ENCODE measurements at places on chromosomes 16 and 17. TPM values are rescaled to one million over a fixed set of nuclear protein-coding genes. Genes with fewer than 3 reads are reported as not detected.
A peak's percentile ranks its signal among the peaks of the same experiment; 100 is the strongest.

- no peak overlapping the region for H3K27ac ChIP-seq
- H3K27me3 ChIP-seq = no peaks in the 10 kb centered on the region
- no peak for DNase-seq
- H3K4me3 ChIP-seq = peak overlapping the region; percentile 63
- peaks cover 18% of the 10 kb centered on the region for H3K4me1 ChIP-seq
- H3K36me3 ChIP-seq = no peaks in the 10 kb centered on the region
Measured at GRCh38 chr17:75514299-75514918, 928 bp downstream of the CASKIN2 start.

DNA sequence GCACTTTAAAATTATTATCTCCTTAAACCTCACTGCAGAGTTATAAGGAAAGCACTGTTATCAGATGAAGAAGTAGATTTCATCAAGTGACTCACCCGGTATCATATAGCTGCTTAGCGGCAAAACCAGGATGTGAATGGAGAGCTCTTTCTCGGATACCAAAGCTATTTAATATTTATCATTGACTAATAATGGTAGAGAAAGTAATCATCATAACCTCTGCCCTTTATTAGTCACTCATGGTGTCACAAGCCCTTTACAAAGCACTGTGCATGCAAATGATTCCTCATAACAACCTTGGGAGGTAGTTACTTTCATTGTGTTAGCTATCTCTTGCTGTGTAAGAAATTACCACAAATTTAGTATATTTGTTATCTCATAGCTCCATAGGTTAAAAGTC lies 592.9 kb downstream of the MAF start:
- H3K27ac ChIP-seq = peak overlapping the region; percentile 80
- H3K4me3 ChIP-seq = peak overlapping the region; percentile 68
- DNase-seq = peak; percentile 17
- peaks cover 4% of the 10 kb centered on the region for H3K36me3 ChIP-seq

- no peak overlapping the region for H3K27ac ChIP-seq
- no peak for DNase-seq
- H3K27me3 ChIP-seq = peaks cover 5% of the 10 kb centered on the region
- peaks cover 4% of the 10 kb centered on the region for H3K36me3 ChIP-seq
- peak overlapping the region; percentile 42 for H3K4me3 ChIP-seq
Measured at GRCh38 chr16:85897382-85897781, 1.6 kb upstream of the IRF8 start.

DNA sequence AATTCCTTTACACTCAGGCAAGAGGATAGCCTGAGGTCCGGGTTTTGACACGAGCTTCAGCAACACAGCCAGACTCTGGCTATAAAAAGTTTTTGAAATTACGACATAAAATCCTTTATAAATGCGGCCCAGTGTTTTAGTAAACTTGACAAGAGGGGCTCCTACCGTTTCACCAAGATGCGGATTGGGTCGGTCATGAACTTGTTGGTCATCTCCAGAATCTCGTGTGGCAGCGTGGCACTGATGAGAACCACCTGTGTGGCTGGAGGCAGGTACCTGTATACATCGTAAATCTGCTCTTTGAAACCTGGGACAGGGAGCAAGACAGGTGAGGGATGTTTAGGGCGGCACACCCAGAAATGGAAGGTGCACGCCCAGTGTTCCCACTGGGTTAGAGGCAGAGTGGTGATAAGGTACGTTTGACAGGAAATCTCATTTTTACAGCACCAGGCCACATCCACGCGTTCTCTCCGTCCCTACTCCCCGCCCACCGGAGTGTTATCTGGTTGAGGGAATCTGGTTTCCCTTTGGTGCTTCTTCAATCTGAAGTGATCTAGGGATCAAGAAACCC lies 8.0 kb downstream of the EIF4A3 start:
- no peak overlapping the region for H3K4me3 ChIP-seq
- H3K4me1 ChIP-seq = no peaks in the 10 kb centered on the region
- peaks cover 23% of the 10 kb centered on the region for H3K36me3 ChIP-seq
- H3K27me3 ChIP-seq = no peaks in the 10 kb centered on the region
- DNase-seq = no peak

DNA sequence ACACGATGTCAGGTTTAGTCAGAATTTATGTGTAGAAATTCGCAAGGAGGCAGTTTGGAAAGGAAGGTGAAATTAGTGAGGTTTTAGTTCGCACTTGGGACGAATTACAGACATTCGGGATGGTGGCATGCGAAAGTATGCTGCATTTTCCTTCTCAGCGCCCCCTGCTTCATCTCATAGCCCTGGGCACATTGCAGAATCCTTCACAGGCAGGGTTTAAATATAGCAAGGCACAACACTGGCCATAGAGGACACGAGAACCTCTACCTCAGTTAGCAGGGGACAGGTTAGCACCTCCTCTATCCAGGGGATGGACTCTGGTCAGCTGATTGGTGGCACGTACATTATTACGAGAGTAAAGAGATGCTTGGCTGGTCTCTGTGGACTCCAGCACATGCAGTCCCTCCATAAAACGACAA lies 47.5 kb downstream of the MAP2K6 start:
- no peak overlapping the region for H3K27ac ChIP-seq
- H3K4me3 ChIP-seq = no peak overlapping the region
- H3K36me3 ChIP-seq = no peaks in the 10 kb centered on the region
- H3K4me1 ChIP-seq = peaks cover 22% of the 10 kb centered on the region
- DNase-seq = no peak

The TRIM72 gene
- total RNA-seq = not detected
